ENCODE measurements at places on chromosomes 5 and 9. TPM values are rescaled to one million over a fixed set of nuclear protein-coding genes. Genes with fewer than 3 reads are reported as not detected.

NR2F1 gene
- total RNA-seq, result not detected

- no peak for DNase-seq
Measured at GRCh38 chr5:165325221-165325620, 1819.8 kb downstream of the MAT2B start.

SPINK6 gene
- not detected for total RNA-seq

UGT3A1 gene
- 2.1 TPM for total RNA-seq

GRCh38 chr5:145509336-145510136 lies 325.6 kb downstream of the PRELID2 start:
- DNase-seq, result no peak

SPATA31A3 gene
- not detected for total RNA-seq

GRCh38 chr9:77929942-77930341 lies 101.7 kb downstream of the GNAQ start:
- DNase-seq, result no peak
